Stimulated activated CD4-positive, alpha-beta T cell treated with anti-CD3 and anti-CD28 coated beads, Interleukin-1b, Interleukin-23, amount 100 ng/mL, for 24 hours (primary cell): ENCODE measurements at places on chromosomes 4 and X.

DNA sequence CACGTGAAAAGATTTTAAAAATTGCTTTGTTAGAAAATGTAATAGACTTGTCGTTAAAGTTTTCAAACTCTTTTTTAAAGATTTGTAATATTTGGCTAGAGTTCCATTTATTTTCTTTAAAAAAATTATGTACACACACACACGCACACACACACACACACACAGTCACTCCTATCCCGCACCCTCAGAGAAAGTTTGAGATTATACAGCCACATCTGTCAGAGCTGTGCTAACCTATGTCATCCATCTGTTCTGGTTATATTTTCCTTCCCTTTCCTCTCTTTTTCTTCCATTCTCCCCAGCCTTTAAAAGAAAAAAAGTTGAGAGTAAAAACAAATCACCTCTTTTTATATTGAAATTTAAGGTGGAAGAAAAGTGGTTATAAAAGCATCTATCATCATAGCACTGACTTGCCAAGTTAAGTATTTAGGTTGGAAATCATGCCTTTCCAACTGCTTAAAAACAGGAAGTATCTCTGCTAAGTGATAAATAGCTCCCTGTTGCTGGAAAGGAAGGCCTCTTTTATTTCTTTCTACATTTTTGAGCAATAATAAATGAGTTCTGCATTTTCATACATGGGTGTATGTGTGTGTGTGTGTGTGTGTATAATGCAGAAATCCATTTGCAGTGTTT lies 163.3 kb upstream of the SPRY1 start:
- DNase-seq: no peak

- DNase-seq: no peak
These were observed 150.5 kb upstream of the DDIT4L start for GRCh38 chr4:100340512-100341485.

DNA sequence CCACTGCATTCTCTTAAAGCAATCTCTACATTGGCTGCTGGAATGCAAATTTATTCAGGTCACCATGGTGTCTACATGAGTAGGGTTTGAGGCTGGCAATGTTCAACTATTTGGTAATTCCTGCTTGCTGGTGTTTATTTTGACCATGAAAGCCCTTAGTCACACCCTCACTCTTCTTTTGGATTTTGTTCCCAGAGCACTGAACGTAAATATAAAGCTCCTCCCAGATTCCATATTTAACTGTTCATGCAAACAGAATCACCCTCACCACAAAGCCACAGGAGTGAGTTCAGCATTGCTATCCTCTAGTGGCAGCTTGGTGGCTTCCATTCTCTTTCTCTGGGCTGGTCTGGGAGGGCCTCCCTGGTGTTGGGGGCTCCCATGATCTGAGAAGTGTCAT lies 82.8 kb downstream of the LNX1 start:
- no peak for DNase-seq

GRCh38 chrX:110403441-110404238 lies 45.0 kb downstream of the RTL9 start:
- no peak for DNase-seq

DNA sequence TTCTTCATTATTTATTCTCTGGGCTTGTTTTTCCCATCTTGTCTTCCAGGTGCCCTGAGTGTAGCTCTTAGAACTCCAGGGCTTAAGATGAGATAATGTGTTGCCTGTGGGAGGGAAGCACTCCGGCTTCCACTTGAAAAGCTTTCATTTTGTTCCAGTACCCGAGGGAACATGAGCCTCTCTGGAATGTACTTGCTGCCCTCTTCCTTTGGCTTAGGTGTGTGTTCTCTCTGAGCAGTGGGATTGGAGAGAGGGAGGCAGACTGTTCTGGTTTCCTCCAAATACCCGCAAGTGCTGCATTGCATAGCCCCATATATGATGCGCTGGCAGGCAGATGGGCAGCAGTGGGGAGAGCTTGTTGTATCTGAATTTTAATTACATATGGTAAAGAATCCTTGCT lies 861 bp upstream of the DTHD1 start:
- DNase-seq: no peak

DNA sequence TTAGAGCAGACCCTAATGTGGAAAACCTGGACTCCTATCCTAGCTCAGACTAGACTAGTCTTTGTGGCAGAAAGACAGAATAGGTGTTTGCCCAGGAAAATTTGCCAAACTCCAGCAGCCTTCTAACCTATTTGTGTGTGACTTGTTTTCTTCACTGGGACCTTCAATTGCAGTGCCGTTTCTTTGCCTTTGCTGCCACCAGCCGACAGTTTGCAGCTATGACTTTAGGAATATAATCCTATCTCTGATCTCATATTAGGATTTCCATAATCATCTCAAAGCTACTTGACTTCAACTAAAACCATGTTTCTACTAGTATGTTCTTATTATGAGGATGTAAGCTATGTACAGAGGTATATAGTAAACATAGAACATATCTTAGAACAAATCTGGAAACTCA lies 60.2 kb upstream of the PGAM4 start:
- no peak for DNase-seq

GRCh38 chrX:139881130-139881529 lies 51.7 kb downstream of the ATP11C start:
- no peak for DNase-seq

DNA sequence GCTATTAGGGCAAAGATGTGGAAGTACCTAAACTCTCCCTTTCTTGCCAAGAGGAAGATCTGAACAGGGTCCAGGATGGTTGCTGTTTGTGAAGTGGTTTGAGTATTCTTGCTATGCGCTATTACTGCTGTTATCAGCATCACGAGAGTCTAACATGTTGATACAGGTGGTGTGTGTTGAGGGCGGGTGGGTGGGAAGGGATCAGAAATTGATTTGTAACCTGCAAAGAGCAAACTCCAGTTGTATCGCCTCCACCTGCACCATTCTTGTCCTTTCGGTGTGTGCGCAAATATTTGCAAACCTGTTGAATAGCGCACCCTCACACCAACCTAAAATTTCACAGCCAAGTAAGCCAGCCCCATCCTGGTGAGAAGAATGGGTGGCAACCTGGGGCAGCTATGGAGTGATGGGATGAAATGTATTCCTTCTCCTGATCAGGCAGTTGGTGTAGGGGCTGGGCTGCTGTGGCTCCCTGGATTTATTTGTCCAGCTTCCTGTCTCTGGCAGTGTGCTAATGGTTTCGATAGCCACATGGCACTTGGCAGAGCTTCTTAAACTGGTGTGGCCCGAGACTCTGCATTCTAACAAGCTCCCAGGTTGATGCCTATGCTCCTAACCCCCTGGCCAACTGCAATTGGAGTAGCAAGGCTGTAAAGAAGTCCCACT lies 102.6 kb upstream of the SCML1 start:
- DNase-seq: no peak
